ENCODE measurements at places on chromosomes 6 and 20.

DNA sequence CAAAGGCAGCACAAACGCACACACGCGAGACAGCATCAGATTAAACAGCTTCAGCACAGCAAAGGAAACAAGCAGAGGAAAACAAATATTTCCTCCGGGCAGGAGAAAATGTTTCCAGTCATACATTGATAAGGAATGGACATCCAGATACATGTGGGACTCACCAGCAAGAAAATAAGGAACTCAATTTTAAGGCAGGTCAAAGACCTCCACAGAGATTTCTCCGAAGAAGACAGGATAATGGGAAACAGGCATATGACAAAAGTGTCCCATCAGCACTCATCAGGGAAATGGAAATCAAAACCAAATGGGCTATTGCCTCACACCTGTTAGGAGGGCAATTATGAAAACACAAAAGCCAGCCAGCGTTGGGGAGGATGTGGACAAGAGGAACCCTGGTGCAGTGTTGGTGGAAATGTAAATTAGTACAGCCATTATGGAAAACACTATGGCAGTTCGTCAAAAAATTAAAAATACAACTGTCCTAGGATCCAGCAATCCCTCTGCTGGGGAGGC lies 9.7 kb upstream of the SLCO4A1 start:
- DNase-seq = no peak

- no peak for DNase-seq
Observed at GRCh38 chr6:168903613-168904345, 349.9 kb downstream of the THBS2 start.

- no peak for DNase-seq
Observed at GRCh38 chr20:5195655-5196054, 68.8 kb downstream of the CDS2 start.

DNA sequence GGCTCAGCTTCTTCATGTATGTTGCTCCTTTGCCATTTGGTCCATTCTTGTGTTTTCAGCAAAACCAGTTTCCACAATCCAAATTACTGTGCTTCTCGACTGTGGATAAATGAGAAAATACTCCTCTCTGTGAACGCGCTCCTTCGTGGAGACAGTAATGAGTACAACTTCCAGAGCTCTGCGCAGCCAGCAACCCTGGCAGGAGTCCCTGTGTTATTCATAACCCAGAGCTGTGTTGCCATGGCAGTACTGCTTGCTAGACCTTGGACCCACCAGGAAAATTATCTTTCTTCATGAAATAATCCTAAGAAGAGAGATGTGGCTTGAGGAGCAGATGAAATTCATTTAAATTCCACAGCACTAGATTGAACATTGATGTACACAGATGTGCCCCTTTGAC lies 73.7 kb downstream of the SLC22A3 start:
- peak; percentile 82 for DNase-seq

DNA sequence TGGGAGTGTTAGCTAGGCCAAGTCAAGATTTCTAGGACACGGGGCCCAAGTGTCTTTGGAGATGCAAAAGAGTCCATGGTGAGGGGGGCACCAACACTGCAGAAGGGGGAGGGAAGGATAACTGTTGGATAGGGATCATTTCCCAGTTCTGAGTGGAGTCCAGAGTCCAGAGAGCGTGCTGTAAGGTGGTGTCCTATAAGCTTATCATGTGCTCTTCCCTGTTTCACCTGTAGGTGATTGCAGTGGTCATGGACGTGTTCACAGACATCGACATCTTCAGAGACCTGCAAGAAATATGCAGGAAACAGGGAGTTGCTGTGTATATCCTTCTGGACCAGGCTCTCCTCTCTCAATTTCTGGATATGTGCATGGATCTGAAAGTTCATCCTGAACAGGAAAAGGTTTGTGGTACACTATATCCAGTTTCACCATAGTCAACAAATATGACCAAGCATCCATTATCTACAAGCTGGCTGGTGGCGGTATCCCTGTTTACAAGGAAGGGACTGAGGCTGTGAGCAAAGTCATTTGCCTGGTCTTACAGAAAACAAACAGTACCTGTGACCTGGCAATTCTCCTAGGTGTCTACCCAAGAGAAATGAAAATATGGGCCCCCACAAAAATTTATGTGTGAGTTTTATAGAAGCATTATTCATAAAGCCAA lies 15.6 kb downstream of the FAM83D start:
- DNase-seq = no peak

Measured in right hindlimb (tissue), 1 donor.